A673 (cell line): ENCODE measurements at places on chromosomes 1 and 21. TPM values are rescaled to one million over a fixed set of nuclear protein-coding genes. Genes with fewer than 3 reads are reported as not detected.

The C1QA gene
- total RNA-seq: not detected in 2 replicates

DNA sequence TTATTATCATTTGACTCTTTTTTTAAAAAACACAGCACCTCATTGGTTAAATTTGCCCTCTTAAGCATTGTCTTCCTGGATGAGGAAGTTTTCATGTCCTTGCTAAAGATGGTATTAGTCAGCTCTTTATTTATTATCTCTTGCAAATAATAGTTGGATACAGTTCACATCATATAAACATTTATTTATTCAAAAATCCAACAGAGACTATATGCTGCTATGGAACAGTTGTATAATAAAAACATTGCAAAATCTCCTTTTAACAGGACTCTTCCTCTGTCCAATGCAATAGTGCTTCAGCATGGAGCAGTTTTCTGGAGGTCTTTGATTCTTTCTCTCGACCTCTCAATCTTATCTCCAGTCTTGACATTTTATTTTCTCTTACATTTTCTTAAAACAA, 49.5 kb upstream of the VCAM1 start:
- DNase-seq: no peak

The RXFP4 gene
- not detected in 2 replicates for total RNA-seq

The KCNA3 gene
- total RNA-seq: 0.15 and 0.43 TPM in 2 replicates

The TFF2 gene
- total RNA-seq: not detected in 2 replicates

The KIF2C gene
- total RNA-seq: 127 and 136 TPM in 2 replicates

DNA sequence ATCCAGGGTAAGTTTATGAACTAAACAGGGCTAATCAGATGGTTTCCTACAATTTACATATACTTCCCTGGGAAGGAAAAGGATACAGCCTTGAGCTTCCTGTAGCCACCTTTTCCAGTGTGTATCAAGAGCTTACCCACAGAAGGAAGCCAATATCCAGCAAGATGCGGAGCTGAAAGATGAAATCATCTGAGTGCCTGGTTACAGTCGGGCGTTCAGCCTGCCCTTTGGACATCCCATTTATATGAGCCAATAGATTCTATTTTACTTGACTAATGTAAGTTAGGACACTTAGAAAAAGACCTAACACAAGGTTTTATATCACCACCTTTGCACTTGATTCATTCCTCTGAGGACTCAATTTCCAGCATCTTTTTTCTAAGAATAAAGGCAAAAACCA, 108.2 kb downstream of the UCHL5 start:
- DNase-seq: no peak

DNA sequence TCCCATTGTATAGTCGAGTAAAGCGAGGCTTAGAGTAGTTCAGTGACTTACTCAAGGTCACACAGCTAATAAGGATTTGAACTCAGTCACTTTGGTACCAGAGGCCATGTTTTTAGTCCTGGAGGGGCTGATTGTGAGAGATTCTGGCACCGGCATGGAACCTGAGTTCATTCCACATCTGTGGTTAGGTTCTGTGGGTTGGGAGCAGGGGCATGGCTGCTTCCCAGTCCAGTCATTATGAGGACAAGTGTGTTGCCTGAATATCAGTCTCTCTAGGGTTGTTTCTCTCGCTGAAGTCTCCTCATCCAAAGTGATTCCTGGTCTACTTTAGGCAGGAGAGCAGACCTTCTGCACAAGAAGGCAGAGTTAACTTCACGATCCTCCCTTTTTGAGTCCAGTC, 90.6 kb downstream of the C1orf94 start:
- DNase-seq: no peak

The CD101 gene
- 1.7 TPM in 2 replicates for total RNA-seq

GRCh38 chr1:74548961-74549750, 36.7 kb upstream of the LRRC53 start:
- DNase-seq: no peak

GRCh38 chr1:218499011-218499691, 154.0 kb downstream of the TGFB2 start:
- DNase-seq: peak; percentile 33

The TNFRSF4 gene
- total RNA-seq: 0.80 and 1.5 TPM in 2 replicates

DNA sequence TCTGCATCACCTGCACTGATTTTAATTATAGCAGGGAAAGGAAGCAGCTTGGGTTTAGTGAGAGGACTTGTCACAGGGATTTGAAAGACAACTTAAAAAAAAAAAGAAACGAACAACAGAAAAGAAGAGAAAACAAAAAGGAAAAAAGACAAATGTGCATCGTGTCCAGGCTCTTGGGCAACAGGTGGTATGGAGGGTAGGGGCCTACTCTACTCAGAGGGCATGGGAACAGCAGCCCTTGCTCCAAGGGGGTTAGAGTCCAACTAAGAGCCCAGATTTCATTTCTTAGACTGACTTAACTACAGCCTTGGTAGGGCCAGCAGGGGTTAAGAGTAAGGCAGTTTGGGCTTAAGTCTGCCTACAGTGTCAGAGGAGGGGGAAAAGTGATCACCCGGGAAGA, 15.3 kb upstream of the EXOSC10 start:
- no peak for DNase-seq

DNA sequence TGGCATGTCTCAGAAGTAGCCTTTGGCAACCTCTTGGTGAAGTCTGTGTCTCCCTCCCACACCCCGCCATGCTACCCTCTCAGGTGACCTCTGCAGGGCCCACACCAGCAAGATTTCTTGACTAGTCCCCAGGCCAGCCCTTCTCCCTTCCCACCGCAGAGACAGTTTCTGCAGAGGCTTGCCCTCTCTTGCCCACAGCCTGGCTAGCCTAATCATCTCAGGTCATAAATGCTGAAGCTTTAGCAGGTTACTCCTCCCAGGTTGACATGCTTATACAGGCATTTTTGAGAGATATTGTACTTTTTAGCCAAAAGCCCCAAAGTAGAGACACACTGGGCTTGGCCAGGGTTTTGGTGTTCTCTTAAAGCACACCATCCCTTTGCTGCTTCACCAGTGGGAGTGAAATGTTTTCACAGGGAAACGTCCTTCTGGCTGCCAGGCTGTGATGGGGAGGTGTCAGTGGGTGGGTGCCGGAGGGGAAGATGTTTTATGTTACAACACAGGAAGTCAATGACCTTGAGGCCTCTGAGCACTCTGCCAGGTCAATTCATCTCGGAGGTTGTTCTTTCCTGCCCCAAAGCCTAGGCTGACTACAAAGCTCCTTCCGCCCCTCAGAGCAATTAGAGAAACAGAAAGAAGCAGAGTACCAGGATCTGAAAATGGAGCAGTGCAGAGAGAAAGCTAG, 58.5 kb downstream of the STYXL2 start:
- no peak for DNase-seq

The CCDC185 gene
- not detected in 2 replicates for total RNA-seq

The PRKAA2 gene
- 0.11 and 0.20 TPM in 2 replicates for total RNA-seq

The CLCA1 gene
- total RNA-seq: not detected in 2 replicates

The ZFP69 gene
- total RNA-seq: 6.7 and 7.1 TPM in 2 replicates

DNA sequence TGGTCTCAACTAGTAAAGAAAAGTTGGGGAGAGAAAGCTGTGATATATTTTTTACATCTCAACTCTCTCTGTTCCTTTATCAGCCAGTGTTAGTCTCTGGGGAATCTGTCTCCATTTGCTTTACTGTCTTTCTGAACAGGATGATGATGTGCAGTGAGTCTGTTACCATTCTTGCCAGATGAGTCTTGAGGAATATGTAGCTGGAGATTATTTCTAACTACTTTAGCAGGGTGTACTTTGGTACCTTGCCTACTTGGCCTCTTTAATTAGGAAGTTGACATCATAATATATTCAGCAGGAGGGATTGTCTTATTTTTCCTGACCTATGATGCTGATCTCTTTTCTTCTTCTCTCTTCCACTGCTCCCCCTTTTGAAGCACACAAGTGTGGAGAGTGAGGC, 15.7 kb upstream of the HAX1 start:
- no peak for DNase-seq

- DNase-seq: no peak
Measured at GRCh38 chr1:86888327-86888726, 25.6 kb downstream of the SELENOF start.

DNA sequence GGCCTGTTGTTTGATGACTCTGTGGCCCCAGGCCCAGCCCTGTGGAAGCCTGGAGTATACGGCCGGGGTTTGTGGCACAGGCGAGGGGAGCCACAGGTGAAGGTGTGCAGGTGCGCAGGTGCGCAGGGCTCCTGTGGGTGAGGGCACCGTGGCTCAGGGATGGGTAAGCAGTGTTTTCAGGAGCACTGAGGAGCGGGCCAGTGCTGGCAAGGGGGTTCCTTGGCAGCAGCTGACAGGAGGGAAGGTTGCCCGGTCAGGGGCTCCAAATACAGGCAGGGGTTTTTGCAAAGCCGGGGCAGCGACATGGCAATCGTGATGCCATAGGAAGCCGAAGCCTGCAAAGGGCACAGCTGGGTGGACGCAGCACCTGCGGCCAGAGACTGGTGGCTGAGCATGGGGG, 20.7 kb downstream of the AGPAT3 start:
- DNase-seq: no peak

The GPR37L1 gene
- total RNA-seq: not detected in 2 replicates

DNA sequence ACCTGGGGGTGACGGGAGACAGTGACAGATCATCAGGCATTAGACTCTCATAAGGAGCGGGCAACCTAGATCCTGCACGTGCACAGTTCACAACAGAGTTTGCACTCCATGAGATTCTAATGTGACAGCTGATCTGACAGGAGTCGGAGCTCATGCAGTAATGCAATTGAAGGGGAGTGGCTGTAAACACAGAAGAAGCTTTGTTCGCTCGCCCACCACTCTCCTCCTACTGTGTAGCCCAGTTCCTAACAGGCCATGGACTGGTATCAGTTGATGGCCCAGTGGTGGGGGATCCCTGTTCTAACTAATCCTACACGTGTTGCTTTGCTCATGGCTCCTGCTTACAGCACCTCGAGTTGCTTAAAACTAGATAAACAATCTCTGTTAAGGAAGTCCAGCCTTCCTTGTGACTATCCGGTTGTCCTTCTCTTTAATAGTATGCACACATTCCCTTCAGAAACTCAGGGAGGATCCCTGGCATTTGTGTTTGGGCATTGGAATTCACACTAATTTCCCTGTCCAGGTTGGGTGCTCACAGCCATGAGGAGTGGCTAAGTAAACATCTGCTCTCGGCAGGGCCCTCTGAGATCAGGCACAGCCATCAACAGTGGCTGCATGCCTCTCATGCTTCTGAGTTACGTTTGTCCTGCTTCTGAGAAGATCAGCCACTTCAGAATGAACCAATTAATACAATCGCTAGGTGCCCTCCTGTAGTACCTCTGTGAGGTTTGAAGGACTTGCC, 21.1 kb upstream of the F3 start:
- DNase-seq: no peak

DNA sequence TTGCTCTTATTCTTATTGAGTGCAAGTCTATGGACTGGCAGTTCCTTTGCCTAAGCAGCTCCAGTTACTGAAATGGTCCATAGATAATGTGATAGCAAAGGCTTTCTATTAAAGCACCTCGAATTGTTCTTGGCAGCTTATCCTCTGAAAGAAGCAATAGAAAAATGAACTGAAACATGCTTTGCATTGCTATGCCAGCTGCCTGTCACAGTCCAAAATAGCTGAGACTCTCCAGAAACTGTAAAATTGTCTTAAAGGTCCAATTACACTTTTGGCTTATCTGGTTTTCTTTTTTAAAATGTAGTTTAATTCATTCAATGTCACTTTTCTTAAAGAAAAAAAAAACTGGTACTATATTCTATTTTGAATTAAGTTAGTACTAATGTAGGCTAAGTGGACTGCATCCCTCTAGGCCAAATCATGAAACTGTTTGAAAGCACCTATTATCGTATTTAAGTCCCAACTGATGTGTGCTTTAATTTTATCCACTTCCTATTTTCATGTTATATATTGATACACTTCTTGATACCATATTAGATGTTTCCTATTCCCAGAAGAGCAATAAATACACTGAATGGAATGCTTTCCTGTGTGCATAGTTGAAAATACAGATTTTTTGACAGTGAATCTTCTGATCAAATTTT, 208.0 kb upstream of the DEPDC1 start:
- no peak for DNase-seq

DNA sequence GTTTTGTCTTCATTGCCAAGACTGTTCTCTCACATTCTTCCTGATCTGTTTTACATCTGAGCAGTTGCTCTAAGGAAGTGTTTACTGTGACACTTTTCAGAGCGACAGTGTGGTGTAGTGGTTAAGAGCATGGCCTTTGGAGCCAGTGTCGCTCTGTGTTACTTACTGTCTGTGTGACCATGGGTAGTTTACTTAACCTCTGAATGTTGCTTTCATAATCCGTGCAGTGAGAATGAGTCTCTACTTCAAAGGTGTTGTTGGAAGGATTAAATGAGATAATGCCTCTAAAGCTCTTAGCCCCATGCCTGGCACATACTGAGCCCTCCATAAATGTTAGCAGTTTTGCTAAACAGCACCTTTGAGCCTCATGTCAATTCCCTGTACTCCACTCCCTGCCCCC, 35.9 kb upstream of the ZFP69B start:
- DNase-seq: no peak

The TMPRSS2 gene
- not detected in 2 replicates for total RNA-seq

GRCh38 chr1:90705956-90706355, 11.1 kb downstream of the BARHL2 start:
- peak; percentile 72 for DNase-seq

DNA sequence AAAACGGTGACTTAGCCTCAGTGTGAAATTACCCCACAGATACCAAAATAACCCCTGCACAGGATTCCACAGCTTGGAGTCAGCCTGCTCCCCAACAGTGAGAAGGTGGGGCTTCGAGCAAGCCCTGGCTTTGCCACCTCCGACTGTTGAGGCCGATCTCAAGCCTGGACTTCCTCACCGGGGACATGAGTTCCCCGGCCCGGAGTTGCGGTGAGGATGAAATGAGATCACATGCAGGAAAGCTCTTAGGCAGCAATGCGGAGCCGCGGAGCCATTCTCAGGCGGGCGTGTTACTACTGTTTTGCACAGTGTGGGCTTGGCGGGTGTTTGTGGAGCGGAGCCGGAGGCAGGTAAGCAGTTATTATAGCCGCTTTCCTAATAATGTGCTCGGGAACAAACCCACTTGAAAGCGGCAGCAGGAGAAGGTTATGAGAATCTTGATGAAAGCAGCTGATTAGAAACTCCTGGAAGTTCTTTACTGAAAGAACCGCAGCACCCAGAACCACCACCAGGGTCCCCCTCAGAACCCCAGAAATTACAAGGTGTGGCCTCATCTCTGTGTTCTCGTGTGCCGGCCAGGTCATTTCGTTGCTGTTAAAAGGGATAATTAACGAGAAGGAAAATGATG, 3.9 kb upstream of the CLSTN1 start:
- no peak for DNase-seq

DNA sequence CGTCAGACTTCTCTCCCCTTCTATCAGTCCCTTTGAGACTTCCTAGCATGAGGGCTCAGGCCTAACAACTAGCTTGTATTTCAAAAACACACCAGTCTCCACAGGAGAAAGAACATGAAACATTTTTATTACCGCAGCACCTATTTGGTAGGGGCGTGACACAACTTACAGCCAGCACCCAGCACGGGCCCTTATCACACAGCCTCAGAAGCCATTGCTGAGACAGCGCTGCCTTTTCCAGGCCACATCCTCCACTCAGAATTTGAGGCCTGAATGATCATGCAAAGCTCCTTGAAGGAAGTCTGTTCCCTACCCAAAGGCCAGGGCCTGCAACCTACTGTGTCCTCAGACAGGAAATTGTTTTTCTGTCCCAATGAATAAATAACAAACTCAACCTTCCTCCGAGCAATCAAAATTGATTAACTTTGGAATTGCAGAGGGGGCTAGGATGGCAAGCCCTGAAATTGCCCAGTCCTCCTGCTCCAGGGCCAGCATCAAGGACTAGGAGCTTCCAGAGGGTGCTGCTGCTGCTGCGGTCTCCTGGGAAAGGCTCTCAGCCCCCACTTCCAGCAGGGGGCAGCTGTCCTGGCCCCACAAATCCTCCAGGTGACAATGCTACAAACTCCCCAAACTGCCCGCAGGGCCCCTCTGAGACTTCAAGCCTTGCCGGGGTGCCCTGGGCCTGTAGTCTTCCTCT, 94.3 kb upstream of the GALNT2 start:
- peak; percentile 10 for DNase-seq

- DNase-seq: peak; percentile 70
Measured at GRCh38 chr1:156444407-156445001, 56.1 kb downstream of the MEF2D start.

The PRR9 gene
- total RNA-seq: not detected in 2 replicates
